ENCODE measurements at places on chromosomes 7 and 10.

GRCh38 chr7:28358423-28358868, 53.9 kb upstream of the CREB5 start:
- no peak for DNase-seq

GRCh38 chr10:20381761-20382160, 515.4 kb downstream of the NEBL start:
- DNase-seq: no peak

- DNase-seq: no peak
Measured at GRCh38 chr10:87590705-87591588, 68.7 kb upstream of the PAPSS2 start.

- DNase-seq: no peak
Measured at GRCh38 chr7:101521430-101521925, 107.6 kb downstream of the MYL10 start.

DNA sequence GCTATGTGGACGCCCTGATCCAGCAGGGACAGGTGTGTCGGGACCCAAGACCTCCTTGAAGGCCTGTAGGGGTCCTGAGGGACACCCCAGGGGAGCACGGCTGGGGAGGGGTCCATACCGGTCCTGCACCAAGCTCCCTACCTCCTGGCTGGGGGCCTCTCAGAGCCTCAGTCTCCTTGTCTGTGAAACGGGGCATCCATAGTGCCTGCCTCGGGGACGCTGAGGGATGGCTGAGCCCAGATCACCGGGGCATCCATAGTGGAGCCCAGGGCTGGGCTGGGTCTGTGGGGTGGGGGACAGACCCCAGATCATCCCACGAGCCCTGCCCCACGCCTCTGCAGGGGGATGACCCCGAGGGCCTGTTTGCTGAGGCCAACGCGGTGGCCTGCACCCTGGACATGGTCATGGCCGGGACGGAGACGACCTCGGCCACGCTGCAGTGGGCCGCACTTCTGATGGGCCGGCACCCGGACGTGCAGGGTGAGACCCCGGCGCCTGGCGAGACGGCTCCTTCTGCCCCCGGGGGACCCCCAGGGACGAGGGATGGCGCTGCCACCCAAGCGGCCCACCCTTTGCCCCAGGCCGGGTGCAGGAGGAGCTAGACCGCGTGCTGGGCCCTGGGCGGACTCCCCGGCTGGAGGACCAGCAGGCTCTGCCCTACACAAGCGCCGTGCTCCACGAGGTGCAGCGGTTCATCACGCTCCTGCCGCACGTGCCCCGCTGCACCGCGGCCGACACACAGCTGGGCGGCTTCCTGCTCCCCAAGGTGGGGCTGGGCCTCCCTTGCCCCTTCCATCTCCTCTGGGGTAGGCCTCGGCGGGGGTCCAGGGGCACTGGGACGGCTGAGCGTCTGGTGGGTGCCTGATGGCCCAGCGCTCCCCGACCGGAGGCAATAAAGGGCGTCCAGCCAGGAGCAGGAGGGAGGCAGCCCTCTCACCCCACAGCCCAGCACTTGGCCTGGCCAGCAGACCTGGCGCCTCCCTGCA, 4.1 kb downstream of the CYP2W1 start:
- DNase-seq: no peak

DNA sequence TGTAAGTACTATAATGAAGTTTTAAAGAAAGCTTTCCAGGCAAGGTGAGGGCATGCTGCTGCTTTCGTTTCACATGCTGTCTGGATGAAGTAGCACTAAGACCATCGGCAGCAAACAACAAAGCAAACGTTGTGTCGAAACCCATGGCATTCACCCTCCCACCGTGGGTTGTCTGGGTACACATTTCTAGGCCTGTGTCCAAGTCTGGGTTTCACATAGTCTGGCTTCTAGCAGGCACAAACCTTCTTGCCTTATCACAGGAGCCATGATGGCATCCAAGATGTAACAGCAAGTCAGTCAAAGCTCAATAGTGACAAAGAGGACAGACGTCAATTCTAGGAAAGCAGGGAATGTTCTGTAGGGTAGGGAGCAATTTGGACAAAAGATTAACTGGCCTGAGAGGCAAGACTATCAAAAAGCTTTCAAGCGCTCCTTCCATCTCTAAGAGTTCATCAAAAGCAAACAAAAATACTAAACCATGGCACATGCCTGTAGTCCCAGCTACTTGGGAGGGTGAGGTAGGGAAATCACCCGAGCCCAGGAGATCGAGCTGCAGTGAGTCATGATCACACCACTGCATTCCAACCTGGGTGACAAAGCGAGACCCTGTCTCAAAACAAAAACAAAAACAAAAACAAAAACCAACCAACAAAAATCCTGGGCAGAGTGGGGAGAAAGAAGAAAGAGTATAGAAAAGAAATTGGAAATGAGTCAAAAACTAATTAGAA, 42.7 kb downstream of the PAXIP1 start:
- DNase-seq: no peak

DNA sequence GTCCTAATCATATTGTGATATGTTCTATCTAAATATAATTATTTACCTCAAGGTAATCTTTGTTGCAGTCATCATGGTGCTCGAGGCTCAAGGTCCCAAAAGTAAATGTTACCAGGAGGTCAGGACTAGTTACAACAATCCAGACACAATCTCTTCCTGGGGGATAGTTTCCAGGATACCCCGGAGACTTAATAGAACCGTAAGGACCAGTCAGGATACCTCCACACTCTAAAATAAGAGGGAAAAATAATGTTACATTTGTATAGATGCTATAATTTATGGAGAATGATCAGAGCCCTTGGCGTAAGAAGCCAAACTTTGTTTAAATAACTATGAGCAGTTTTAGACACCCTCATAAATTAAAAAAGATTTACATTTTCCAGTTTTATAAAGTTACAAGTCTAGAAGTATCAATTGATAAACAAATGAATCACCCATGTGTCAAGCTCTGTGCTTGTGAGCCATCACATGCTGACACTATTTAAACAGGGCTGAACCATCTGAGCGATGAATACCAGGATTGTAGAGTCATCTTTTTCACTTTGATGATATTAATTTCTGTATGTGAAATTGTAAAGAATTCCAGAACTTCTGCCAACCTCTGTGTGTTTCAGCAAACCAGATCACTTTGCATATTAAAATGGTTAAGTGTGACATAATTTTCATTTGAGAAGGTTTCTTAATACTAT, 41.3 kb downstream of the CUBN start:
- no peak for DNase-seq

DNA sequence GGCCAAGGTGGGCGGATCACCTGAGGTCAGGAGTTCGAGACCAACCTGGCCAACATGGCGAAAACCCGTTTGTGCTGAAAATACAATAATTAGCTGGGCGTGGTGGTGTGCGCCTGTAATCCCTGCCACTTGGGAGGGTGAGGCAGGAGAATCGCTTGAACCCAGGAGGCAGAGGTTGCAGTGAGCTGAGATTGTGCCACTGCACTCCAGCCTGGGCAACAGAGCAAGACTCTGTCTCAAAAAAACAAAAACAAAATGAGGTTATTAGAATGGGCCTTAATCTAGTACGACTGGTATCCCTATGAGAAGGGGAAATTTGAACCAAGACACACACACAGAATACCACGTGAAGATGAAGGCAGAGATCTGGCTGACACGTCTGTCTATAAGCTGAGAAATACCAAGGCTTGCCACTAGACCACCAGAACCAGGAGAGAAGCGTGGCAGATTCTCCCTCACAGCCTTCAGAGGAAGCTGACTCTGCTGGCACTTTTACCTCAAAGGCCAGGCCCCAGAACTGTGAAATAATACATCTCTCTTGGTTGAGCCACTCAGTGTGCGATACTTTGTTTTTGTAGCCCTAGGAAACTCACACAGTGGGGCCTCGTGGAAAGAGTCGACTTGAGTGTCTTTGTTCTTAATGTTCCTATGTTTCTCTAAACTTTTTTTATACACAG, 59.6 kb downstream of the TMEM209 start:
- DNase-seq: no peak

- no peak for DNase-seq
Measured at GRCh38 chr7:77327067-77327931, 88.8 kb downstream of the GSAP start.

DNA sequence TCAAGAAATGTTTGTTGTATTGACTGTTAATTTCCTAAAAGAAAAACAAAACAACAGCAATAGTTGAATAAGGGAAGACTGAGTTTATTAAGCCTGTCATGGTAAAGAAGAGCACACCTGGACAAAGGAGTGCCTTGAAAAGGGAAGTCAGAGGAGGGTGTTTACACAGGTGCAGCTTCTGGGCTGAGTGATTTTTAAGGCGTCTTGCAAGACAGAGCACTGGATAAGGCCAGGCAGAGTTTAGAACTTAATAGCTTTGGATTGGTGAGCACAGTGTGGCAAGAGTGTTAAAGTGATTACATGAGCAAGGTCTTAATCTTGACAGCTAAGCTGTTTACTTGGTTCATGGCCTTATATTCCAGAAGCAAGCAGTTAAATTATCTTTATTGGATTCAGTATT, 423.2 kb downstream of the CNTNAP2 start:
- DNase-seq: no peak

GRCh38 chr10:77177589-77177988, 460.0 kb downstream of the KCNMA1 start:
- DNase-seq: no peak

DNA sequence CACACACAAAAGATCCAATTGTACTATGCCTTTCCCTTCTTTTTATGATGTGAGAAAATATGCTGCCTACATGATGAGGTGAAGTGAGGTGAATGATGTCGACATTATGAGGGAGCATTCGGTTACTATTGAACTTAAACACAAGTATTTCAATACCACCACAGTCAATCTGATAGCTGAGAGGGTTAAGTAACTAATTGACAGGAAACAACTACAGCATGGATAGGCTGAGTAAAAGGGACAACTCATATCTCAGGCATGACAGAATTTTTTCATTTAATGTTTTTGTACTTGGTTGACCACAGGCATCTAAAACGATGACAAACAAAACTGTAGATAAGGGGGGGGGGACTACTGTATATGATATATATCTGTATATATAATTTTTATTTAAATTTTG, 488.9 kb downstream of the SH2D4B start:
- no peak for DNase-seq

DNA sequence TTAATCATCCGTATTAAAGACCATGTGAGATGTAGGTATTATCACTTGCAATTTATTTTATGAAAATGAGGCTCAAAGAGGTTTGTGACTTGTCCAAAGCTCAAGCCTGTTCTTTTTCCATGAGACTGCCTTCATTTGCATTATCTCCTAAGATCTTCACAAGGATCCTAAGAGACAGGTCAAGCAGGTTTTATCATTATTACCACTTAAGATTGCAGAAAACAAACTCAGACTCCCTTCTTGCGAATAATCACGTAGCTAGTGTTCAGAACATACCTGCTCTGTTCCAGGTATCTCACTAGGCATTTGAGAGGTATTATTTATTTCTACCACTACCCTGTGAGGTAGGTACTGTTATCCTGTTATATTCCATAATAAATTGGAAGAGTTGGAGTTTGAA, 64.8 kb downstream of the ZNRF2 start:
- DNase-seq: no peak

DNA sequence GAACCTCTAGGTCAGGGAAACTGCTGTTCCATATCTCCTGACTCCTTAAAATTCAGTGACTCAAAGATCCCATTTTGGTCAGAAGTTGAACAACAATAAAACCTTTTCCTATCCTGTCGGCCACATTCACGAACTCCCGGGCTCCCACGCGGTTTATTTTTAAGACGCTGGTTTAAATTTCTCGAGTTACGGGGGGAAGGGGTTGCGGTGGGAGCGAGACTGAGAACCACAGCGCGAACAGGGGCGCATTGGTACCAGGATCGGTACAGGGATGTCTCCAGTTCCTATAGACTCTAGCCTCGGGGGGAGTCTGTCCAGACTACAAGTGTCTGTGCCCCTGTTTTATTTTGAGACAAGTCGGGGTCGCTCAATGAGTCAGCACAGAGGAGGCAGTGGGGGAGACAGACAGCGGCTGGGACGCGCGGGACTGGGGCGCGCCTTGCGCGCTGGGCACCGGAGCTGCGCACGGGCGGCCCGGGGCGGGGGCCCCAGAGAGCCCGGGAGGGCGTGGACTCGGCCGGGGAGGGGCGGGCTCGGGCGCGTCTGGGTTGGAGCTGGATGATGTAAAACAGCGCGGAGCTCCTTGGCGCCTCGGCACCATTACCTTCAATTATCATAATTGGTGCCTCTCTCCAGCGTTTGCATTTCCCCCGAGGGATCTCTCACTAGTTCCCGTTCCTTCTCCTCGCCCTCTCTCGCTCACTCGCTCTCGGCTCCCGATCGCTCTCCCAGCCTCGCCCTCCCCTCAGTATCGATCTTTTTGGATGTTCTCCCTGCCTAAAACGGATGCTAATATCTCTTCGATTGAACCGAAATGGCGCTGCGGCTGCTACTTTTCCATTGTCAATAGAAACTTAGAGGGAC, 8.7 kb upstream of the BAMBI start:
- peak; percentile 92 for DNase-seq

DNA sequence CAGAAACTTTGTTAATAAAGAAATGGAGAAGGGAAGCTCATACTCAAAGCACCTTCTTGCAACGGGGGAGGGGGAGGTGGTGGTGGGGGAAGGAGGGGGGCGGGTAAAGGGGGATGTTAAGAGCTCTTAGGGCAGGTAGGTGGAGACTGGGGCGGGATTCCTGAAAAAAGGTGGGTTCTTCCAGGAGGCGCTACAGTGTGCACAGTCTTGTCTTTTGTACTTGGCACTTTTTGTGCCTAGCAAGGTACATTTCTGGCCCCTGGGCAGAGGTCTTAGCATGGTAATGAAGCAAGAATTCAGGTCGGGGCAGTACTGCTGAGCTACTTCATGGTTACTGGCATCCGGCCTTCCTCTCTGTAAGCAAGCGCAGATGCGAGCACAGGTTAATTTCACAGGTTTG, 15.2 kb upstream of the LAMB4 start:
- DNase-seq: no peak

DNA sequence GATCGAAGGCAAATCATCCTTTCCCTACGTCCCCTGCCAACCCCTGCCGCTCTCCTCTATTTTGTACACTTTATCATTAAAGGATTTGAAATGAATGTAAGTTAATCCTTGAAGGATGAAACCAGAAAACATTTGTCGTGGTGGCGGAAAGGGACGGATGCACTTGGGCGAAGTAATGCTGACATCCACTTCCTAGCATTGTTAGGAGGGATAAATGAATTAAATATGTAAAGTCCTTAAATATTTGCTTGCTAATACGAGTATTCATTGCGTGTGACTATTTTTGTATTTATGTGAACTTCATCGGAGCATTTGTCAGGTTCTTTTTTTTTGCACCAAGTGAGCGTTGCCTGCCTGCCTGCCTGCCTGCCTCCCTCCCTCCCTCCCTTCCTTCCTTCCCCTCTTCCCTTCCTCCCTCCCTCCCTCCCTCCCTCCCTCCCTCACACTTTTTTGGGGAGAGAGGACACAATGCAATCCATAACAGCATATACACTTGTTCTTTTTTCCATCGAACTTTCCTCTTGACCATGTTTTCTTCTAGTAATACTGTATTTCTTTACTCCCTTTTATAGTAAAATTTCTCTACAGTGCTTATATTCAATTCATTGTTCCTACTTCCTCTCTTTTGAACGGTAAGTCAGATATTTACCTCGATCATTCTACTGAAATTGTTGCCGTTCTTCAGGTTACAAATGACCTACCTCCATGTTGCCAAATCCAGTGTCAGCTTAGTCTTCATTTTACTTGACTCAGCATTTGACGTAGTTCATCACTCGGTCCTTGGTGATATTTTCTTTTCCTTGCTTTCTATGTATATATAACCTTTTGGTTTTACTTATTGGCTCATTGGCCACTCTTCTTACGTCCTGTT, 831 bp downstream of the CCDC7 start:
- DNase-seq: peak; percentile 20
